ENCODE measurements at places on chromosomes 7 and 10.

- DNase-seq: no peak
Measured at GRCh38 chr7:136134503-136134902, 157.3 kb upstream of the MTPN start.

DNA sequence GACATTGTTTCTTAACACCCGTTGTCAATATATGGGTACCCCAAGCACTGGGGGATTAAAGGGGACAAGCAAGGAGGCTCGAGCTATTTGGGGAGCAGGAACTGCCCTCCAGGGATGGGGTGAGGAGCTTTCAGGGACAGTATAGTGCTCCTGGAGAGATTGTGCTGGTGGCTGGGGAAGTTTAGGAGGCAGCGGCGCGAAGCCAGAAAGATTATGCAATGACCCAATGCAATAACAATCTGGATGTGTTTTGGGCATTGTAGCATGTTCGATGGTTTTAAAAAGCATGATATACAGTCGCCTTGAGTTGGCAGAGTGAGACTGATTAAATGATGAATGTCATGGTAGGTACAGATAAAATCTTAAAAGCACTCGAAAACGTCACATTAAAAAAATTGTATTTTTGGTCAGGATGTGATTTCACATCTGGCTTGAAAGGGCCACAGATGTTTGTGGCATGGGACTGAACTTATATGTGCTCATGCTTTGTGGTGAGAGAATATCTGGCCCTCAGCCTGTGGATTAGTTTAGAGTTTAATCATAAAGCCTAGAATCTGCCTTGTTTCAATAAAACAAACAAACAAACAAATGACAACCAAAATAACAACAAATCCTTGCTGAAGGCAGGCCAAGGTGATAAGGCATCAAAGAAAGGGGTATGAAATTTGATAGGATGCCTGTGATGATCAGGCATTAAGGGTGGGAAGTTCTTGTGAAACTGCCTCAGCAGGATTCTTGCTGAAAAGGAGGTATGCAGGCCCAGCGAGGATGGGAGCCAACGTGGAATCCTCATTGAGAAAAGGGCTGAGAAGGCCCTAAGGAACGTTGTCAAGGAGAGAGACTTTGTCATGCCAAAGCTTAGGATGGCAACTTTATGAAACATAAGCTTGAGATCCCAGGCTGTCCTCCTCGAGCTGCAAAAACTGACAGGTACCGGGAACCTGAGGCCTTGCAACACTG lies 417.1 kb upstream of the KLF6 start:
- no peak for DNase-seq

DNA sequence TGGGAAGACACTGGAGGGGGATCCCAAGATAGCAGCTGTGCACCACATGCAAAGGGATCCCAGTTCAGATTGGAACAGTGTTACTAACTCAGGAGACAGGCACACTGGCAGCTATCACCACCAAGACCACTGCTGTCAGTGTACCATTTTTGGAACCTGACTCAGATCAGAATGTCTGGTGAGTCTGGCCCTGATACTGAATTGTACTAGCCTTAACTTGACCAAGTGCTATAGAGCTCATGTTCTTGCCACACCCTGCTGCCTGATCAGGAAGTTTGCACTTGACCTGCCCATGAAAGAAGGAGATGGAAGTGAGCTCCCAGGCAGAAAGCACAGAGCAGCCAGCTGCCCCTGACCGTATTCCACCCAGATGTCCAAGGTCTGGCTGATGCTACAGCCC lies 4.8 kb upstream of the PRRT4 start:
- no peak for DNase-seq

GRCh38 chr10:49691588-49691987 lies 12.1 kb downstream of the C10orf53 start:
- no peak for DNase-seq

DNA sequence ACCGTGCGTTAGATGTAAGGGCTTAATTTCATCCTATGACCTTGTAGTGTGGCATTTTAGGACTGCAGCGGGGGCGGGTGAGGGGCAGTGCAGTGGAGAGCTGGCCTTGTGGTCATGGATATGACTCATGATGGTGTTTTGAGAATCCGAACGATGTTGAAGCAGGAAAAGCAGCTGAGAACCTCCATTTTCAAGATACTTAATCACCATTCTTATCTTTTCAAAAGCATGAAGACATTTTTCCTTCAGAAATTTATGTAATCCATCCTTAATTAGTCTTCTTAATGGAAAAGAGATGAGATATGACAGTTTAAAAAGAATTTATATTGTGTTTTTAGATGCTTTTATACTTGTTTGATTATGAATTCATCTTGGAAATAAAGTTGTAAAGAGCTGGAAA lies 9.6 kb downstream of the ATP5F1C start:
- DNase-seq: no peak

GRCh38 chr7:33714208-33714607 lies 191.1 kb upstream of the BMPER start:
- DNase-seq: no peak

DNA sequence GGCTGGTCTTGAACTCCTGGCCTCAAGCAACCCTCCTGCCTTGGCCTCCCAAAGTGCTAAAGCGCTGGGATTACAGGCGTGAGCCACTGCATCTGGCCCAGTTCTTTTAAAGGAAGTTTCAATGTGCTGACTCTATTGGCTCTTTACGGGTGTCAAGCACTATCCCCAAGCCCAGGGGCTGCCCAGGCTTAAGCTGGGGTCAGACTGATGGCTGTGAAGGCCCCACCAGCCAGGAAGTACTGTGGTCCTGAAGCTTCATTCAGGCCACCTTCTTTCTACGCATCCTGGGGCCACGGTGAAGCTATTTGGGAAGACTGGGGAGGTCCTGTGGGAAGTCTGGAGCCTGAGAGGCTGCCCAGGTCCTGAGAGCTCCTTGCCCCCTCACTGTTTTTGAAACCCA lies 8.0 kb downstream of the GPR15LG start:
- no peak for DNase-seq

GRCh38 chr10:6182454-6183098 lies 20.2 kb upstream of the PFKFB3 start:
- DNase-seq: no peak

- DNase-seq: peak; percentile 2
Measured at GRCh38 chr7:66099551-66100407, 14.9 kb upstream of the CRCP start.

- DNase-seq: no peak
Measured at GRCh38 chr7:2313450-2314208, 612 bp downstream of the SNX8 start.

DNA sequence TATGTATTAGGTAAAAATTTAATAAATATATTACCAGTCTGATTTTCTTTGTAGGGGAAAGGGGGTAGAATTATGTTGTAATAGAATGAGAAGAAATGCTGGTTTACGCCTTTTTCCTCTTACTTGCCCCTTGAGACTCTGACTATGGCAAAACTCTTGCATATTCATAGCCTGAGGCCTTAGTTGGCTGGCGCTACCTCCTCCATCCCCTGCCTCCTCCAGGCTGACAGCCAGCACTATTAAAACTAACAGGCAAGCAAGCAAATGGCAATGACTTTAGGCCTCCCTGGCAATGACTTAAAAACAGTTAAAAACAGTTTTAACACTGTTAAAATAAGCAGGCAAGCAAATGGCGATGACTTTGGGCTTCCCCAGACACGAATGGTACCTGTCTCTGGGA lies 14.4 kb downstream of the PKD2L1 start:
- DNase-seq: no peak

DNA sequence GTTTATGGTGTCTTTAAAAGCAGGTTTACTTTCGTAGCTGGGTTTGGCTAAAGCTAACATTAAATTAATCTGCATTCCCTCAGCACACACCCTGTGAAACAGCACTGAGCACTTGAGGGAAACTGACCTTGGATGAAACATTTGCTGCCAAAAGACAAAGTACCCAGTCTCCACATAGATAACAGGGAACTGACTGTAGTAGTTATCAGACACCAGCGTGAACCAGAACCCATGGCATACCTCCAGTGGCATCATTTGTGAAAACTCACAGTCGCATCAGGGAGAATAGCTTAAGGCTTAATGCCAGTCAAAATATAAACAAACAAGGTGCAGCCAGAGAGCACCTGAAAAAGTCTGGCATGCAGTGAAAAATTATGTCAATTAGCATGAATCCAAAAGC lies 357.8 kb upstream of the C7orf33 start:
- DNase-seq: no peak

- DNase-seq: no peak
Measured at GRCh38 chr7:111424768-111425167, 137.5 kb downstream of the IMMP2L start.

GRCh38 chr7:11505471-11505985 lies 326.5 kb downstream of the THSD7A start:
- no peak for DNase-seq

GRCh38 chr10:64191286-64191685 lies 670.1 kb downstream of the REEP3 start:
- DNase-seq: no peak

DNA sequence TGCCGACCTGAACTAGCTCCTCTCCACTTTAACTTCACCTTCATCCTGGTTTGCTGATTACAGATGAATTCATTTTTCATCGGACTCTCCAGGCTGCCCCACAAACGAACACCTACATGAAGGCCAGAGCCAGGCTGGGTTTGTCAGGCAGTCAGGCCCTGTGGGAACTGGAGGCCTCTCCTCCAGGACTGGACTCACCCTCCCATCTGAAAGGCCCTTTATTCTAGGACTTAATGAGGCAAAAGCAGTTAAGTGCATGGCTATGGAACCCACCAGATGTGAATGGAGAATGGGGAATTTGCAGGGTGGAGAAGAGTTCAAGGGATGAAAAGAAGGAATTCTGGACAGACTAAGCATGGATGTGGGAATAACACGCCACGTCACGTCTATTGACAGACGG lies 170.8 kb downstream of the ARHGAP12 start:
- no peak for DNase-seq

All from activated CD4-positive, alpha-beta T cell treated with anti-CD3 and anti-CD28 coated beads, Interleukin-2, amount 50 U/mL, for 4 hours (primary cell).